ENCODE measurements at places on chromosomes 6 and 20. TPM values are rescaled to one million over a fixed set of nuclear protein-coding genes. Genes with fewer than 3 reads are reported as not detected.

SLC35F1 gene
- total RNA-seq: 1.5 TPM

SS18L1 gene
- 14.5 TPM for total RNA-seq

MOG gene
- total RNA-seq: not detected

SEC23B gene
- total RNA-seq: 24.2 TPM

RIPOR2 gene
- 10.1 TPM for total RNA-seq

BANF2 gene
- not detected for total RNA-seq

PARD6B gene
- 2.2 TPM for total RNA-seq

All from subcutaneous adipose tissue (tissue), 4 donors.